ENCODE measurements at places on chromosomes 16 and 17.
A peak's percentile ranks its signal among the peaks of the same experiment; 100 is the strongest.

DNA sequence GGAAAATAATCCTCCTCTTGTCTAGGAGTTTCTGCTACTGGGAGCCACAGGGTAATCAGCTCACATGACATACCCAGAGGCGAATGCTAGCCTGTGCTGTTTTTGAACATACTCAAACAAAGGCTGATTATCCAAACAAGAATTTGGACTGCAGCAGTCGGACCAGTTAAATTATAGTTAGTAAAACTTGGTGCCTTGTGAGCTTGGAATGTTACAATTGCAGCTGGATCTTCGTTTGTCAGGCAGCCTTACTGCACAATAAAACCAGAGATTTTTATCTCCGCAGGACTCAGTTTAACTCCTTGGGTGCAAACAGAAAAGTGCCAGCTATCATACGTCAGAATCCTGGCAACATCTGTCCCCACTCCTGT is 163.8 kb upstream of the TBX2 start:
- no peak for DNase-seq

DNA sequence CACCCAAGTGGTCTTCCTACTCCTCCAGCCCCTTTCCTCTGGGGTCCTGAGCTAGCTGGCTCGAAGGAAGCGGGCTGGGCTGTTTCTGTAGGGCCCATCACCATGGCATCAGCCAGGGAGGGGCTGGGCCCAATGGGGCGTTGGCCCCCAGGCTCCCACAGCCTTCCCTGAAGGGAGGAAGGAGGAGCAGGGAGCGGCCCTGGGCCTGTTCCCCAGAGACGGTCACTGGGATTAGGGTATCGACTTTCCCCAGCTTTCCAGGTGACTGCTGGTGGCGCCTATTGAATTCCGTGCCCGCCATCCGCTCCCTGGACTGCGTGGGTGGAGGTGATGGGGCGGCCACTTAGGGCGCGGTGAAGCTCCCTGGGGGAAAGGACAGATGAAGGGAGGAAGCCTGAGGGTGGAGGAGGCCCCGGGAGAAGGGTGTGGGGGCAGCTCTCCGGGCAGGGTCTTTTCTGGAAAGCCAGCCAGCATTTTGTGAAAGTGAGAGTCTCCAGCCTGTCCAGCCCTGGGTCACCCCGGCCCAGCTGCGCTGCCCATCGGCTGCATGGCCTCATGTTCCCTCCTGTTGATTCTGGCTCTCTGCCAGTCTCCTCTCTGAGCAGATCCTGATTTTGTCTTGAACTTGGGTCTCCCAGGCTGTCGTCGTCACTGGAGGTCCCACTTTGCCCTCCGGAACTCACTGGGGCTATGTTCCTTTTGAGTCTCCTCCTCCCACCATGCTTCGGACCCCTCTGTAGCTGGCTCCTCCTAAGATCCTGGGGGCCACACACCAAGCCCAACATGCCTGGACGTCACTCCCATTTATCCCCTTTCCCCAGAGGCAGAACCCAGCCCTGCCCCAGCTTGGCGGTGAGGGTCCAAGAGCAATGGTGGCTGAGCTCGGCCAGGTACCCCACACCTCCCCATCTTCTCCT is 9.8 kb downstream of the NHERF1 start:
- no peak for DNase-seq

DNA sequence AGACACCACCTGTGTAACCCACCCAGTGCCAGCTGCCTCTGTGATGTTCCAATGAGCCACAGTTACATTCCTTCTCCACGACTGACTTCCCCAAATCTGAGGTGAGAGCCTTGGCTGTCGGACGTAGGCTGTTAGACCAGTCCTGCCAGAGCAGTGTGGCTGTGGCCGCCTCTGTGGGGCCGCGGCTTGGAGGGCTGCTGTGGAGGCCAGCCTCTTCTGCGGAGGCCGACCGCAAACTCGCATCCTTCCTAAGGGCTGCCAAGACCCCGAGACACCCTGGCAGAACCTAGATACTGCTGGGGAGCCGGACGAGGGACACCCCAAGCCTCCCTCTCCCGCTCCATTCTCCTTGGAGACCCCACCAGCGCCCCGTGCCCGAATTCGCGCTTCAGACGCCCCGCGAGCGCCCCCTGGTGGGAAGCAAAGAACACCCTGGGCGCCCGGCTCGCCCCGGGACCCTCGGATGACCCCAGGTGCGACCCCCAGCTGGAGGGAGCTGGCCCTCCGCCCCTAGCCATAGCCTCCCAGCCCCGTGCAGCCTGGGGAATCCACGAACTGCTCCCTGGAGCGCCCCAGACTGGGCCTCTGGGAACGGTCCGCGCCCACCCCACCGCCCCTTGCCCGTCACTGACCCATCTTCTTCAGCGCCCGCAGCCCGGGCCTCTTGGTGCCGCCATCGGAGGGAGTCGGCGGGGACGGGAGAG is 547 bp downstream of the PLCD3 start:
- DNase-seq: peak; percentile 40

DNA sequence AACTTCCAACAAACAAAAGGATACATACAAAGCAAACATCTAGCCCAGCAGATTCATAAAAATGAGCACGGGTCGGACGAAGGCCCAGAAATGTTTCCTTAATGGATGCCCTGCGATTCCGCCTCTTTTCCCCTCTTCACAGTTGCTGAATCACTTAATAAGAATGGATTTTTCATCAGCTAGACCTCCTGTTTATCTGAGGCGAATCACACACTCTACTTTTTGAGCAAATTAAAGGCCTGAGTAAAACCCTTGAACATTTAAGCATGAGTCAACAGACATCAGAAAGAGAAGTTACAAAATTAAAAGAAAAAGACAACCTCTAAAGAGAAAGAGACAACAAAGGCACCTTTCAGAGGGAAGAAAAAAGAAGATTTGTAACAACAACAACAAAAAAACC is 44.7 kb downstream of the HS3ST3A1 start:
- DNase-seq: no peak

GRCh38 chr16:53780051-53780450 is 76.1 kb downstream of the FTO start:
- DNase-seq: no peak

DNA sequence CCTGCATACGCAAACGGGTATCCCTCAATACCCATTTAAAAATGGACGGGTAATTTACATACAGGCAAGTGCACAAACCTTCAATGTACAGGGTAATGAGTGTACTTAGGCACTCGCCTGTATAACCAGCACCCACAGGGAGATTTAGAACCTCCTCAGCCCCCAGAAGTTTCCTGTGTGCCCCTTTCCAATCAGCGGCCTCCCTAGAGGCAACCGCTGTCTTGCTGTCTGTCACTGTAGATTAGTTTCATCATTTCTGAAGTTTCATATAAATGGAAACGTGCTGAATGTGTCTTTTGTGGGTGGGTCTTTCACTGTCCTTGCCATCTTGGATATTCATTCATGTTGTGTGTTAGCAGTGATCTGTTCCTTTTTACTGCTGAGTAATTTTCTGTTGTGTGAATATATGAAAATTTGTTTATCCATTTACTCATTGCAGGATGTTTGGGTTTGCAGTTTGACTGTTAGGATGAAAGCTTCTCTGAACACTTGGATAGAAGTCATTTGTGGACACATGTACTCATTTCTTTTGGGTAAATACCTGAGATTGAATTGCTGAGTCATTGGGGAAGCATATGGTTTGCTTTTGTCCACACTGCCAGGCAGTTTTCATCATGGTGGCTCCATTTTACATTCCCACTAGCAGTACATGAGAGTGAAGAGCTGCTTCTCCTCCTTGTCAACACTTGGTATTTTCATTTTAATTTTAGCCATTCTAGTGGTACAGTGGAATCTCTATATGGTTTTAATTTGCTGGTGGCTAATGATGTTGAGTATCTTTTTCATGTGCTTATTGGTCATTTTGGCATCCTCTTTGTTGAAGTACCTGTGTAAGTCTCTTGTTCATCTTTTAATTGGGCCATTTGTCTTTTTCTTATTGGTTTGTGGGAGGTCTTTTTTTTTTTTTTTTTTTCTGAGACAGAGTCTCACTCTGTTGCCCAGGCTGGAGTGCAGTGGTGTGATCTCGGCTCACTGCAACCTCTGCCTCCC is 2.1 kb upstream of the ADCY7 start:
- no peak for DNase-seq

- DNase-seq: no peak
Measured at GRCh38 chr16:65005696-65006095, 116.2 kb downstream of the CDH11 start.

DNA sequence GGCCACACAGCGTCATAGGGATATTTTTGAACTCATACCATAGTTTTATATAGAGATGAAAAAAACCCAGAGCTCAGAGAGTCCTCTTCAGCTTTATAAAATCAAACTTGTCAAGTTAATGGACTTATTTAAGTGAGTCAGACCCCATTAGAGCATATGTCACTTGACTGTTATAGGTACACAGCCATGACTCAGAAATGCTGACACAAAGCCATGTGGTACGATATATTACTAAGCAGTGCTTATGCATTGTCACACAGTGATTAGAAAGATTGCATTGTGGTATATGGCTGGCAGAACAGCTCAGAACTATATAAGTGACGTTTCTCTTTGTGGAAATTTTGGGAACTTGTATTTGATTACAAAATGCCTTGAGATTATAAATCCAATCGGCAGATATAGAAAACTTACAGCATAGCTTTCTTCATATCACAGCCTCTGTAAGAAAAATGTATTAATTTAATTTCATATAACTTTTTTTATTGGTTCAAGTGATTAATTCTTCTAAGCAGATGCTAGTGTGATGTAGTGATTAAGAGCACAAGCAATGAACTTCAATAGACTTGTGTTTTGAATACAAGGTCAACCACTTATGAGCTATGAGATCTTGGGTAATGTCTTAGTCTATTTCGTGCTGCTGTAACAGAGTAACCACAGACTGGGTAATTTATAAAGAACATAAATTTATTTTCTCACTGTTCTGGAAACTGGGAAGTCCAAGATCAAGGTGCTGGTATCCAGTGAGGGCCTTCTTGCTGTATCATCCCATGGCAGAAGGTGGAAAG is 25.8 kb upstream of the GINS3 start:
- DNase-seq: no peak

DNA sequence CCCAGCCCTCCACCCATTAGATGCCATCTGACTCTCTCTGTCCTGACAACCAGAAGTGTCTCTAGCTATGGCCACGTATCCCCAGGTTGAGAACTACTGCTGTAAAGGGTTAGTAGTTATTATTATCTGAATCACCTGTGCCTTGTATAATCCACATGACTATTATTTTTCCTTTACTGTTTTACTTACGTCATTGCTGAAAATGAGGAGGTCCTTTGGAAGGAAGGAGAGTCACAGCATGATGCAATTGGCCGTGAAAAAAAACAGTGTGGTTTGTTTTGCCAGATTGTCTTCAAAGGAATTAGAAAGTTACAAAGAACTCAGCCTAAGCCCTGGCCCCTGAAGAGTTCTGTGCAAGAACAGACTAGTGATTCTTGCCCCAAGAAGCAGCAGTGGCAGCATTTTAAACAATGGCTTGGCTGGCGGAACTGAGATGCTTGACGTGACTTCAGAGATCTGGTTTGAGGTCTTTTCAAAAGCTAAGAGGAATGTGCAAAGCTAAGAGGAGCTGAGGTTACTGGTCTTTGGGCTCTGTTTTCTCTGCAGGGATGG is 413.3 kb upstream of the EEF2KMT start:
- DNase-seq: no peak

DNA sequence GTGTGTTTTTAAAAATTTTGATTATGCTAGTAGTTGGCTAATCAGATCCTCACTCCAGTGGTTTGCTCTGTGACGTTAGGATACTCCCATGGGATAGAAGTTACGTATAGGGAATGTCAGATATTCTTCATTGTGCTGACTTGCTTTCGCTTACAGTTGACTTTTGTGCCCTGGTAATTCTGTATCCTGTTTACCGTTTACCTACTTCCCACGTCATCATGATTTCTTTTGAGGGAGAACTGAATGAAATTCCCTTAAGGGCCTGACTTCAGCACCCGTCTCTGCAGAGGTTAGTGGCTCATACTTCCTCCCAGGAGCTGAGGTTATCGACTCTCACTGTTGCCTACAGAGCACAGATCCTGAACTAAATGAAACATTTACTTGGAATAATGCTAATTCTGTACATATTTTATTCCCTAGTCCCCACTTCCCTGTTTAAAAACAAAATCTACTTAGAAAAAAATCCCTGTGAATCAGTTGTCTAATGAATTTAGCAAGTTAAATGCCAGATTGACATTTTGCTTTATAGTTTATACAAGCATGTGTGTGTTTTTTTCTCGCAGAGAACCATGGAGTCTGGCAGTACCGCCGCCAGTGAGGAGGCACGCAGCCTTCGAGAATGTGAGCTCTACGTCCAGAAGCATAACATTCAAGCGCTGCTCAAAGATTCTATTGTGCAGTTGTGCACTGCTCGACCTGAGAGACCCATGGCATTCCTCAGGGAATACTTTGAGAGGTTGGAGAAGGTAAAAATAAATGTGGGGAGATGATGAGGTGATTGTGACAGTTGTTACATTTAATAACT is 2.8 kb downstream of the PRKAR1A start:
- no peak for DNase-seq

DNA sequence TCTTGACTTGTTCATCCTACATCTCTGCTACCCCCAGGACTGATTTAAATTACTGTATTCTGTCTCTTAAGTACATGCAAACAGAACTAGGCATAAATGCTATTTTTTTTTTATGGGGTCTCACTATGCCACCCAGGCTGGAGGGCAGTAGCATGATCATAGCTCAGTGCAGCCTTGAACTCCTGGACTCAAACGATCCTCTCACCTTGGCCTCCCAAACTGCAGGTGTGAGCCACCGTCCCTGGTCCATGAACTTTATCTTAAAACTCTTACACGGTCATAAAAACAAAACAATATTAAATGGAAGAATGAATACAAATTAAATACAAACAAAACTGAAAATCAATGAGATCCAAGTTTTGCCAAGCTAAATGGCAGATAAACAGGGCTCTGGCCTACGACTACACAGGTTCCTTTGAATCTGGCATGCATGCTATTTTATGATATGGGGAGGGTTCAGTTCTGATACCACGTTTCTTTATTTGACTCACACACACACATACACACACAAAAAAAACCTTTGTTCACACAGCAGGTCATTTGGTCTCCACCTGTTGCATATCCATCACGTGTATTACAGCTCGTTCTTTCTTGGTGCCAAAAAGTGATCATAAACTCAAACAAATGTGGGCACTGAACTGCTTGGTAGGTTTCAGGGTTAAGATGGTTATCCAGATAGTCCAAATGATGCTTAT is 1.1 kb upstream of the PKD1L3 start:
- no peak for DNase-seq

DNA sequence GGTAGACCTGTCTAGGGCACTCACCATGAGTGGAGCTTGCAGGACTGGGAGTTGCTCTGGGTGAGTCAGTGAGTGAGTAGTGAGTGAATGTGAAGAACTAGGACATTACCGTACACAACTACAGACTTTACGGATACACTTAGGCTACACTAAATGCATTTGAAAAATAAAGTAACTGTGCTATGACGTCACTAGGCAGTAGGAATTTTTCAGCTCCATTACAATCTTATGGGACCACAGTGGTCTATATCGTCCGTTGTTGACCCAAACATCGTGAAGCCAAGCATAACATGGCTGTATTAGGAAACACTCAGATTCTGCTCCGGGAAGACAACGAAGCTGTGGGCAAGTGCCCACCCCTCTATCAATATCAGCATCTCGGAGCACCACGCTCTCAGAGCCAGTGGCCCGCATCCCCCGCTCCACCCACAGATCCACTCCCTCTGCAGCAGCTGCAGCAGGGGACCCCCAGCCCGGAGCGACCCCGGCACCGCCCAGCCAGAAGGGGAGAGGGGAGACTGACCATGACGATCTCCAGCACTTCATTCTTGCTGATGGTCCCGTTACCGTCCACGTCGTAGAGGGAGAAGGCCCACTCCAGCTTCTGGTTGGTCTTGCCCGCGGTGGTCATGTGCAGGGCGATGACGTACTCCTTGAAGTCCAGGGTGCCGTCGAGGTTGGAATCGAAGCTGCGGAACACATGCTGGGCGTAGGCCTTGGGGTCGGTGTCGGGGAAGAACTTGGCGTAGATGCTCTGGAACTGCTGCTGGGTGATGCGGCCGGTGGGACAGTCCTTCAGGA is 594 bp downstream of the RCVRN start:
- DNase-seq: no peak

Data from activated T-helper 9 cell treated with anti-CD3 and anti-CD28 coated beads, Interleukin-2, amount 50 U/mL, for 16 hours (primary cell).